Dorsolateral prefrontal cortex (tissue), 122 donors: ENCODE measurements at places on chromosomes 5 and 9. TPM values are rescaled to one million over a fixed set of nuclear protein-coding genes. Genes with fewer than 3 reads are reported as not detected.

The ACOT12 gene
- 0.99 TPM for total RNA-seq

The PCDHB11 gene
- 8.8 TPM for total RNA-seq

The MEIKIN gene
- total RNA-seq, result 2.8 TPM

The BTNL3 gene
- not detected for total RNA-seq

The OLFM1 gene
- 848 TPM for total RNA-seq

The FOXD4L4 gene
- total RNA-seq, result 1.9 TPM

The LHFPL2 gene
- total RNA-seq, result 10.6 TPM

The KIF4B gene
- total RNA-seq, result 0.97 TPM

The NUTM2G gene
- total RNA-seq, result not detected

The CEP72 gene
- total RNA-seq, result 4.0 TPM

The C5orf34 gene
- 4.2 TPM for total RNA-seq

The MUSK gene
- not detected for total RNA-seq

The GPR150 gene
- 6.0 TPM for total RNA-seq

The KIF20A gene
- not detected for total RNA-seq

The SPINK7 gene
- not detected for total RNA-seq

The CYSRT1 gene
- total RNA-seq, result 0.78 TPM

The MEF2C gene
- total RNA-seq, result 607 TPM

The NACC2 gene
- total RNA-seq, result 187 TPM

The MRPS27 gene
- total RNA-seq, result 36.0 TPM

The ZFYVE16 gene
- 86.9 TPM for total RNA-seq

The WNK2 gene
- 192 TPM for total RNA-seq

The INSL4 gene
- not detected for total RNA-seq

The FOXD4 gene
- 1.8 TPM for total RNA-seq

The SOHLH1 gene
- 11.9 TPM for total RNA-seq

The ZBTB26 gene
- total RNA-seq, result 9.7 TPM

The CLK4 gene
- total RNA-seq, result 63.5 TPM

The APBA1 gene
- total RNA-seq, result 113 TPM

The GAPT gene
- 0.42 TPM for total RNA-seq

The RFX3 gene
- 78.9 TPM for total RNA-seq

The TJP2 gene
- 32.1 TPM for total RNA-seq

The CCL27 gene
- not detected for total RNA-seq

The PCDHGA2 gene
- 5.2 TPM for total RNA-seq

The CANX gene
- 456 TPM for total RNA-seq

The PTPN3 gene
- total RNA-seq, result 8.4 TPM

The DMRT3 gene
- 1.3 TPM for total RNA-seq

The FBXL7 gene
- 11.1 TPM for total RNA-seq

The PCDHGC4 gene
- total RNA-seq, result 21.2 TPM

The GRIA1 gene
- 112 TPM for total RNA-seq

The NR5A1 gene
- total RNA-seq, result not detected

The ANKDD1B gene
- total RNA-seq, result 0.44 TPM

The GPR21 gene
- total RNA-seq, result 10.9 TPM

The TMEM215 gene
- not detected for total RNA-seq

The PCDH1 gene
- 84.8 TPM for total RNA-seq

The SLCO4C1 gene
- total RNA-seq, result 0.83 TPM

The NIM1K gene
- total RNA-seq, result 28.1 TPM

The PCDHA4 gene
- total RNA-seq, result 5.1 TPM

The LCN1 gene
- not detected for total RNA-seq

The ECSCR gene
- total RNA-seq, result 3.2 TPM

The TRIP13 gene
- 0.82 TPM for total RNA-seq
